ENCODE measurements at places on chromosomes 7 and 10.

- DNase-seq, result no peak
Observed at GRCh38 chr10:45566415-45566814, 106.2 kb downstream of the ZFAND4 start.

DNA sequence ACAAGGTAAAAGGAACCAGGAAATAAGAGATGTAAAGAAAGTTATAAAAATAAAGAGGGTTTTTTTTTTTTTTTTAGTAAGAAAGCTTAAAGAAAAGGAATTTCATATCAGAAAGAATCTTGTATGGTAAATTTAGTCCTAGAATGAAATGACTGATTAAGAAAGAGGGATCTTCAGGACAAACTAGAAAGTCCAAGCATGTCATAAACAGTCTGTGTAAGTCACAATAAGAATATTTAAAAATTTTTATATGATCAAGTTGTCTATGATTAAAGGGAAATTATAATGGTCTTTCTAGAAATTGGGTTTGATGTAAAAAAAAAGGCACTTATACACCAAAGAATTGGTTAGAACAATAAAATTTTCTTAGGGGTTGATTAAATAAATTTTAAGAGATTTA is 289.5 kb downstream of the XPNPEP1 start:
- DNase-seq, result no peak

DNA sequence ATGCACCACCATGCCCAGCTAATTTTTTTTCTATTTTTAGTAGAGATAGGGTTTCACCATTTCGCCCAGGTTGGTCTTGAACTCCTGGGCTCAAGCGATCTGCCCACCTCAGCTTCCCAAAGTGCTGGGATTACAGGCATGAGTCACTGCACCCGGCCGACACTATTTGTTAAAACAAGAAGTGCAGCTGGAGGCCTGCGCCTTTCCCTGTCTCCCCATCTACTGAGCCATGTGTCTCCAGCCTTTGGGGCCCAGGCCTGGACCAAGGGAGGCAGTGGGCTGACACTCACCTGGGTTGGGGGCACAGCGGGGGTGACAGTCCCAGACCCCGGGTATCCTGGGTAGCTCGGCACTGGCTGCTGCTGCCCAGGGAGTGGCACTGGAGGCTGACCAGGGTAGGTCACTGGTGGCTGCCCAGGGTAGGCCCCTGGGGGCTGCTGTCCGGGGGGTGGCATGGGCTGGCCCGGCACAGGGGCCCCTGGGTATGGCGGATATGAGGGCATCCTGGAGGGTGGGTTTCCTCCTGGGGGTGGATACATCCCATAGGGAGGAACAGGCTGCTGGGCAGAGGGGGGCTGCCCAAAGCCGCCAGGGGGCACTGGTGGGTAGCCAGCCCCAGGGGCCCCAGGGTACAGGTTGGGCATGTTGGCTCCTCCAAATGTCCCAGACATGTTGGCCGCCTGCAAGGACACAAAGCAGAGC is 36.3 kb downstream of the PLAC9 start:
- no peak for DNase-seq

- no peak for DNase-seq
Observed at GRCh38 chr10:84789026-84789425, 460.6 kb downstream of the CCSER2 start.

GRCh38 chr10:11677480-11677879 is 64.7 kb upstream of the ECHDC3 start:
- no peak for DNase-seq

DNA sequence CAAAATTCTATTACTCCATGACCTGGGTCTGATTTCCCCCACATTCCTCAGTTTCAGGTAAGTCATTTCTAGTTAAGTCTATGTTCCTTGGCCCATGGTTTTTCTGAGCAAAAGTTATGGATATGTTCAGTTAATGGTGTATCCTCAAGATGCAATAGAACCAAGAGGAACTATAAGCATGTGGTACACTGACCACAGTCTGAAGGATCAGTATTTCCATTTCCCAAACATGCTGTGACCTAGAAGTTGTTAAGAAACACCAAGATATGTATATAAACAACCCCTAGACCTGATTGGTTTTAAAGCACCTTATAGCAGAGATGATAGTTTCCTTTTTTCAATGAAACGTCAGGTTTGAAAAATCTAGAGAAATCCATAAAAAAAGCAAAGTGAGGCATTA is 94.2 kb upstream of the ABCB5 start:
- DNase-seq, result no peak

DNA sequence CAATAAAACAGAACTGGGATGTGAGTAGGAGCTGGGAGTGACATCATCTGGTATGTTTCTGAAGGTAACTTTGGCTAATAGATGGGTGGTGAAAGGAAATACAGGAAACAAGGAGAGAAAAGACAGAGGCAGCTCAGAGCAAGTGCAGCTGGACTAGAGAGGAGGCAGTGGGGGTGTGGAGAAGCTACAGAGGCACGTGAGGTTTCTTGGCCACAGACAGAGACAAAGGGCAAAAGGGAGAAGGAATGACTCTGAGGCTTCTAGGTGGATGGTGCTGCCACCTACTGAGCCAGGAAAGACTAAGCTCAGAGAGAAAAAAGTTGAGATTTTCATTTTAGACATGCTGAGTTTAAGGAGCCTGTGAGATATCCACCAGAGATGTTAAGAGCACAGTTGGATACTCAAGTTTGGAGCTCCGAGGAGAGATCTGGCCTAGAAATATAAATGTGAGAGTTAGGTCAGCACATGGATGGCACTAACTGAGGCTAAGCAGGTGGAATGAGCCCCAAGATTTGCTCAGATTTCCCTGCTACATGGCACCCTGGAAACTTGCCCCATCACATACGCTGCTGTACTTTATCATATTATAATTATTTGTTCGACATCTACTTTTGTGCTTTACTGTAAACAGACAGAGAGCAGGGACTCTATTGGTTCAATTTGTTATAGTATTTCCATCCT is 293.0 kb upstream of the IMMP2L start:
- DNase-seq, result no peak

GRCh38 chr10:50992972-50993766 is 81.1 kb upstream of the PRKG1 start:
- no peak for DNase-seq

GRCh38 chr10:31803606-31804351 is 124.9 kb downstream of the ARHGAP12 start:
- DNase-seq, result no peak

- no peak for DNase-seq
Observed at GRCh38 chr7:87944547-87944946, 10.5 kb downstream of the ADAM22 start.

DNA sequence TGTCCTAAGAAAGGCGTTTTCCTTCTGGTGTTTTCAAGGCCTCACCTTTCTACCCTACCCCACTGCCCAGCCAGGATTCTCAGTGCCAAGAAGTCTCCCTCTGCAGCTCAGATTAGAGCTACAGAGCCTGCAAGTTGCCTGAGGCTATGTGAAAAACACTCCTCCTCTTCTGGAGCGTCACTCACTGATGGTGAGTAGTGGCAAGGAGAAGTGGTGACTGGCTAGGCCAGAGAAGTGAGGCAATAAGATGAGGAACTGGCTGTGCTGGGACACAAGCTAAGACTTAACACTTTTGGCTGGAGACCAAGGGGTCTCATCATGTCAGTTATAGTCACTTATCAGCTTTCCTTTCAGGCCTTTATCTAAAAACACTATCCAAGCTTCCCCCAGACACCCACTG is 86.7 kb upstream of the PRKAR2B start:
- no peak for DNase-seq

- DNase-seq, result no peak
Observed at GRCh38 chr10:106775127-106775526, 389.4 kb downstream of the SORCS1 start.

GRCh38 chr10:133537546-133538545 is 10.7 kb downstream of the CYP2E1 start:
- DNase-seq, result no peak

DNA sequence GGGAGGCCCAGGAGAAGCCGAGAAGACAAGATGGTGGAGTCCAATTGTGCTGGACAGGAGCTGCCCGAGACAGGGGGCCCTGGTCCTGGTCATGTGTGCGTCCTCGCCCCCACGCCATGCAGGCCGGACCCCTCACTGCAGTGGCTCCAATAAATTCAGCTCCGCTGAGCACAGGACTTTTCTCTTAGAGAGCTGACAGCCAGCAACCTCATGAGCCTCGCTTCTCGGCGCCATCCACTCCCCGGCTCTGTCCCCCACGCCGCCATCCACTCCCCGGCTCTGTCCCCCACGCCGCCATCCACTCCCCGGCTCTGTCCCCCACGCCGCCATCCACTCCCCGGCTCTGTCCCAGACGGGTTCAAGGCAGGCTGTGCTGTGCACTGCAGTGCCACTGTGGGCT is 2.8 kb upstream of the UTF1 start:
- DNase-seq, result no peak

- DNase-seq, result peak; percentile 11
Observed at GRCh38 chr7:127652333-127653248, 597 bp downstream of the SND1 start.

DNA sequence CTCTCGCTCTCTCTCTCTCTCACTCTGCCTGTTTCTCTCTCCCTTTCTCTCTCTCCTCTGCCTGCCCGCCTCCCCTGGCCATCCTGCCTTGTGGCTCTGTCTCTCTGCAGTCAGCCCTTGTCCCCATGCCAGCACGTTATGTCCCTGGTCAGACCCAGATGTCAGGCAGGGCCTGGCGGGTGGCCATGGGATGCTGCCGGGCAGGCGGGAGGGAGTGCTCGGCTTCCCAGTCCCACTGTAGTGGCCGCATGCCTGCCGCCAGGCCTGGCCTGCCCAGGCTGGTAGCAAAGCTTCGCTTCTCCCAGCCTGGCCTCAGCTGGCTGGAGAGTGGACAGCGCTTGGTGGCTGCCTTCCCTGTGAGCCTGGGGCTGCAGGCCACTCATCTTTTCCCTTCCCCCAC is 121.5 kb upstream of the ZNF716 start:
- no peak for DNase-seq

DNA sequence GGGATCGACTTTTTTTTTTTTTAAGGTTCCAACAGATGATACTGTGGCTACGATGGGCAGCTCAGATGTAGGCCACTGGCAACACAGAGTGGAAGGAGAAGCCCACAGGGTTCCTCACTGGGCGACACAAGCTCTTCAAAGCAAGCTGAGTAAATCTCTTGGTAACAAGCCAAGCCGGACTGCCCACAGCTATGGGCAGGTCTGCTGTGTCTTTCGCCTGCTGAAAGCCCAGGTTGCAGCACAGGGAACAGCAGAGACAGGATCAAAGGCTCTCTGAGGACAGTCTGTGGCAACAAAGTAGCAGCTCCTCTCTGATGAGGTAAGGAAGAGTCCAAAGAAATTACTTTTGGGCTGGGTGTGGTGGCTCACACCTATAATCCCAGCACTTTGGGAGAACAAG is 83.6 kb downstream of the KCNMA1 start:
- no peak for DNase-seq

- no peak for DNase-seq
Observed at GRCh38 chr7:88546808-88547207, 212.7 kb upstream of the ZNF804B start.

GRCh38 chr10:672992-673391 is 16.5 kb downstream of the DIP2C start:
- no peak for DNase-seq

DNA sequence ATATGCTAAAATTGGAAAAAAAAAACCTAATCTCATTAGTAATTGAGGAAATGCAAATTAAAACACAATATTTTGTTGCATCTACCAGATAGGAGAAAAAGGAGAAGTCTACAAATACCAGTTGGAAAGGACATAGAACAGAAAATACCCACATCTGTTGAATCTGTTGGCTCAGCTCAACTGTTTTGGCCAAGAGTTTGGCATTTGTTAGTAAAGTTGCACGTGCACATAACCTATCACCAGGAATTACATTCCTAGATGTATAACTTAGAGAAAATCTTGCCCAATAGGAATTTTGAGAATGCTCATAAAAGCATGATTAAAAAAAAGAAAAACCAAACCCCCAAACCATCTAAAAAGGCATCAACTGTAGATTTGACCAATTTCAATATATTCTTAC is 282.1 kb upstream of the BMPER start:
- DNase-seq, result no peak

DNA sequence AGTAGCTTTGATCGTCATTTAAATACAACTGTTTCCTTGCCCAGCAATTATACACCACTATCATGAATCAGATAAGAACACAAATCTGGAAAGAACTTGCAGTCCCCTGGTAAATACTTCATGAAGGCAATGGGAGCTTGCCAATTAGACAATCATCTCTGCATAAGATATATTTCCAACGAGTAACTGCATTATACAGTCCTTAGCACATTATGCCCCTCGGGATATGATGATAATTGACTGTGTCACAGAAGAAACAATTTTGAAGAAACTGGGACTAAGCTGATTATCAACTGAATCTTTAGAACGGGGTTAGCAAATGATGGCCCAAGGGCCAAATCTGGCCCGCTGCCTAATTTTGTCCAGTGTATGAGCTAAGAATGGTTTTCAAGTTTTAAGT is 155.7 kb downstream of the TRIL start:
- no peak for DNase-seq

GRCh38 chr7:143279186-143280098 is 5.3 kb upstream of the TMEM139 start:
- DNase-seq, result no peak

- no peak for DNase-seq
Observed at GRCh38 chr10:111035542-111035941, 41.3 kb upstream of the ADRA2A start.

GRCh38 chr7:107044347-107045194 is at the start of gene PRKAR2B:
Gene PRKAR2B, plus strand, starts transcription at chr7:107044705. Its CDS starts 203 bp downstream, at chr7:107044908.
- peak; percentile 38 for DNase-seq

DNA sequence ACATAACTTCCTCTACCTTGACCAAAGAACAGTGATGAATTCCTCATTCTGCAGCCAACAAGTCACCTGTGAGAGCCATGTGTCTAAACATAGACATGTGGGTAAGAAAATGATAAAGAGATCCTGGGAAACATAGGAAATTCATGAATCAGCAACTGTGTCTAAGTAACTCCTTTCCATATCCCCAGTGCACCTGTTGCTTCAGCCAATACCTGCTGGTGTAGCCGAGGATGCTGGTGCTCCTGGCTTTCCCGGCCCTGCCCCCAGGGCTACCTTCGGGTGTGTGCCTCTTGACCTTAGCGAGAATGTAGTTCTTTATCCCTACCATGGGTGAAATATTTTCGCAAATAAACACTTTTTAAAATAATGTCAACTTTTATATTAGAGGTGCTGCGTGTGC is 114.1 kb downstream of the OR13A1 start:
- DNase-seq, result no peak

GRCh38 chr10:81838950-81839349 is 36.0 kb upstream of the NRG3 start:
- no peak for DNase-seq

DNA sequence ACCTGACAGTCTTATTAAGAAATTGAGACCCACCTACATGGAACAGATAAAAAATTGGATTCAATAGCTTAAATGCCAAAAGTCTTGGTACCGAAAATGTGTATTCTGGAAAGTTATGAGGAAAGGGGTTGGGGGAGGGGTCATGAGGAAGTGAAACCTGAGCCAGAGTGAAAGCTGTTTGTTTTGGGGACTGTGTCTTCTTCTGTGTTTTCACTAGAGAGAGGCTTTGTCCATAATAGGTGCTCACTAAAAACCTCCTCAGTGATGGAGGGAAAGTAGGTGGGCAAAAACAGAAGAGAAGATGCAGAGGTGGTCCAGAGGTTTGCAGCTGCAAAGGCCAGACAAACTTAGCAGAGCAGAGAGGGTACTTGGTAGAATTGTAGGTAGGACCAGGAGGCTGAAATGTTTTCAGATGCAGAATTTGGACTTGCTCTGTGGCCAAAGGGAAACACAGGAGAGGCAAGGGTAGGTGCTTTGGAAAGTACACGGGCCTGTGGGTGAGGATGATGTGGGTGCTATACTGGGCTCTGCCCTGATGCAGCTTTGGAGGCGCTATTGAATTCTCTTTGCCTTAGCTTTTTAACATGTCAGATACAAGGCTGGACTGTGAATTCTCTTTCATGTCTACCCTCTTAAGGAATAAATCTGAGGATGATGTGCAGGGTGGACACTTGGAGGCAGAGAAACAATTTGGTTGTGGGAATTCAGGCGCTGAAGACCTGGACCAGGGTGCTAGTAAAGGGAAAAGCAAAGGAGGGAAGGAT is 254.6 kb downstream of the PTEN start:
- no peak for DNase-seq
